ENCODE measurements at places on chromosomes 2 and 18. TPM values are rescaled to one million over a fixed set of nuclear protein-coding genes. Genes with fewer than 3 reads are reported as not detected.

Gene FSHR
- total RNA-seq = 0.69 TPM

Gene NMUR1
- total RNA-seq = 0.26 TPM

Gene CRYGD
- 0.95 TPM for total RNA-seq

Gene LINC00305
- not detected for total RNA-seq

Gene CCDC121
- 11.1 TPM for total RNA-seq

Gene BCL11A
- total RNA-seq = 10.9 TPM

Gene LRRTM4
- total RNA-seq = 13.9 TPM

Gene C2orf66
- 0.32 TPM for total RNA-seq

Gene PJVK
- 10.9 TPM for total RNA-seq

Gene NYAP2
- total RNA-seq = 0.79 TPM

Gene FMNL2
- 77.6 TPM for total RNA-seq

Gene DSC3
- total RNA-seq = 9.4 TPM

Gene DAW1
- 0.16 TPM for total RNA-seq

Gene RASGRP3
- total RNA-seq = 28.5 TPM
